IPS-NIHi11 (cell line): ENCODE measurements at places on chromosomes 12 and 14.

DNA sequence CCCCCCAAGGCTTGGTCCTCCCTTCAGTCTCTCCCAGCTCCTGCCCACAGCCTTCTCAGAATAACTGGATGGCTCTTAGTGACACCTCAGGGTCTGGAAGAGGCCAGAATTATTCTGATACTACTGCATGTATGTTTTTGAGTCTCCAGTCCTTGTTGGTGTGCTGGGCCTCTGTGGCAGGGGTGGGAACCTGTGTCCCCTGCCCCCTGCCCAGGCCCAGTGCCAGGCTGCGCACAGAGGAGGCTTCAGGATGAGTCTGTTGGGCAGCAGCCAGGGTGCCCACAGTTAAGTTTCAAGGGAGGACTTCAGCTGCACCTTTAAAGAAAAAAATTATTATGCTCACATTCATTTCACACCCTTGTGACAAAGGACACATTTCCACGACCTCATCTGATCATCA lies 348.3 kb downstream of the CACNA1C start:
- no peak for DNase-seq

DNA sequence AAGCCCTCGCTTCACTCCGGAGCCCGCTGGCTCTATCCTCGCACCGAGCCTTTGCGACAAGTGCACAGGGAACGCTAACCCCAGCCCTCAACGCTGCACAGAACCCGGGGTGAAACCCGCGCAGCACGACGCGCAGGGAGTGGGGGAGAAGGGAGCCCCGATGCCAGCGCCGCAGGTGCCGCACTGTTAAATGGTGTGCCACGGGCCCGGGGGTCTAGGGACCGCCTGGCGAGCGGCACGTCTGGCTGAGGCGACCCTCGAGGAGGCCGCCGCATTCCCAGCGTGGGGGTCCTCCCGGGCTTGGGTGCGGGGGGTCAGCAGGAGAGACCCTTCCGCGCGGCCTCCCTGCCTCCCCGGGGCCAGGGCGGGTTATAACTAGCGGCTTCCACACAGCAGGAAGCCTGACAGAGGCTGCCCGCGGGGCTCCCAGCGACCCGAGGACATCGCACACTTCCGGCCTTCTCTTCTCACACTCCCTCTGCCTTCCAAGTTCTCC lies 23.8 kb upstream of the LRTM2 start:
- DNase-seq: no peak

- DNase-seq: no peak
These were observed 5.0 kb downstream of the REM2 start for GRCh38 chr14:22887990-22888378.

- no peak for DNase-seq
These were observed 89.1 kb downstream of the TTC7B start for GRCh38 chr14:90727082-90727481.

- no peak for DNase-seq
These were observed 30.8 kb downstream of the IFNG-AS1 start for GRCh38 chr12:68020049-68020448.

DNA sequence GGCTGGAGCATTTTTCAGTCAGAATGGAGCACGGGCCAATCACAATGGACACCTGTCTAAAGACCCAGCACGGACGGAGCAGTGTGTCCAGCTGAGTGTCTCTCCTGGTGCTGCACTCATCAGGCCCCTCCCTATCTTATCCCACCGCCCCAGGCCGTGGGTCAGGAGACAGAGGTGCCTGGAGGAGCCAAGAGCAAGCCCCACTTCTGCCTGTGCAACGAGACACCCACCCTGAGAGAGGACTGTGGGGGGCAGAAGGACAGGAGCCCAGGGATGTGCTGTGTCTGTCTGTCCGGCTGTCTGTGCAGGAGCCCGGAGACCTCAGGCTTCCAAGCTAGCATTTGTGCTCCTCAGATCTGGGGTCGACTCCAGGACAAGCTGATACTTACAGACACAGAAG lies 69.6 kb upstream of the SFSWAP start:
- no peak for DNase-seq

GRCh38 chr12:45669093-45669492 lies 60.4 kb upstream of the ARID2 start:
- DNase-seq: no peak

- no peak for DNase-seq
These were observed 1.3 kb downstream of the GPN3 start for GRCh38 chr12:110466791-110467190.

DNA sequence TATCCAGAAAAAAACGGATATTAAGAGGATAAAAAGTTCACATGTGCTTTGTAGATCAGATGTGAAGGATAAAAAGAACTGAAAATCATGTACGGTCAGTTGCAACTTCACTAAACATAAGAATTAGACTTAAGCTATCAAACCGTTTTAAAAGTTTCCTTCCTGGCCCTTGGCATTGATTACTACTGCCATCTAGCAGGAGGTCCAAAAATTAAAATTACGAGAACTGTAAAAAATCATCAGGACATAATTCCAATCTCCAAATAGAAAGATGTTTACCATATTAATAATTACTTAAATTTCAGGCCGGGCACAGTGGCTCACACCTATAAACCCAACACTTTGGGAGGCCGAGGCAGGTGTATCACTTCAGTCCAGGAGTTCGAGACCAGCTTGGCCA lies 7.9 kb downstream of the WDR89 start:
- no peak for DNase-seq

DNA sequence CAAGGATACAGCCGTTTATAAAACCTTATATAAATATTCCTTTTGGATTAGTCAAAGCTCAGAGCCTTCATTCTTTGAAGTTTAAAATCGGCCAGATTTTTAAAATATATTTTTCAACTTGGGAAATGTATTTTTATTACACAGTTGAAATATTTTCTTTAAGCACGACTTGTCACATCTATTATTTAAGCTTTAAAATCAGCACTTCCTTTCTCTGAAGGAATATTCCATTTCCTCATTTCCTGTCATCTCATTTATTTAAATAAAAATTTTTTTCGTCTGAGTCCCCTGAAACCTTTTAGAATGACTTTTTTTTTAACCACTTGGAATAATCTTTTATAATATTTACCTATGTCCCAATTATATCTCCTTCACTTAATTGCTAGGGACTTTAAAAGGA lies 107.5 kb upstream of the PDE3A start:
- no peak for DNase-seq

- DNase-seq: no peak
These were observed 6.7 kb downstream of the ACTR6 start for GRCh38 chr12:100207311-100207710.

- DNase-seq: no peak
These were observed 130.6 kb downstream of the KTN1 start for GRCh38 chr14:55710506-55711041.

DNA sequence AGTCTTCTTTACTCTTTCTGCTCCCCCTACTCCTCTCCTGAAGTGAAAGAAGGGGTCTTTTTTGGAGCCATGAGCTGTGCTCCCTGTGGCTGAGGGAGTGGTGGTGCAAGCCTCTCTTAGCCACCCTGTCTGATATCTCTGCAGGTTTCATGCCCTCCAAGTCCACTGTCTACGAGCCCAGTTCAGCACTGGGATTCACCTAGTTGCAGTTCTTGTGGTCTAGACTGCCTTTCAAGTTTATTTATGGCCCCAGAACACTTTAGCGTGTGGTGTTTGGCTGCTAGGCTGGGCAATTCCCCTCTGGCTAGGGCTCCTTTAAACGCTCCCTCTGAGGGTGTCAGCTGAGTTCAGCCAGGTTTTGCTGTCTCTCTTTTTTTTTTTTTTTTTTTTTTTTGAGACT lies 908.6 kb downstream of the TRHDE start:
- DNase-seq: no peak

DNA sequence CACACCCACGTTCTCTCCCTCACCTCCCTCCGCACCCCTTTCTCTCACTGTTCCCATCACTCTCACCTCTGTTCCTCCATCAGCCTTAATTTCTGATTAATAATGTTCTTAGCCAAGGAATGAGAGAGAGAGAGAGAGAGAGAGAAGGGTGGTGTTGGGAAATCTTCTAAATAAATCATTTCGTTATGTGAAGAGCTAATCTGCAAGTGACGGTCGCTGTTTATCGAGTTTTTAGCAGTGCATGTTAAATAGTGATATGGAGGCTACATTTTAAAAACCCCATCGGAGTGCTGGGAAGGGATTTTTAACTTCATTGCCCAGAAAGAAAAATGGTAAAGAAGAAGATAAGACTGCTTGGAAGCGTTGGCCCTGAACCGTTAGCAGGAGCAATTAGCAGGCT lies 203.3 kb upstream of the LHX5 start:
- no peak for DNase-seq

GRCh38 chr12:123873793-123874192 lies 98.8 kb downstream of the CCDC92 start:
- DNase-seq: no peak

DNA sequence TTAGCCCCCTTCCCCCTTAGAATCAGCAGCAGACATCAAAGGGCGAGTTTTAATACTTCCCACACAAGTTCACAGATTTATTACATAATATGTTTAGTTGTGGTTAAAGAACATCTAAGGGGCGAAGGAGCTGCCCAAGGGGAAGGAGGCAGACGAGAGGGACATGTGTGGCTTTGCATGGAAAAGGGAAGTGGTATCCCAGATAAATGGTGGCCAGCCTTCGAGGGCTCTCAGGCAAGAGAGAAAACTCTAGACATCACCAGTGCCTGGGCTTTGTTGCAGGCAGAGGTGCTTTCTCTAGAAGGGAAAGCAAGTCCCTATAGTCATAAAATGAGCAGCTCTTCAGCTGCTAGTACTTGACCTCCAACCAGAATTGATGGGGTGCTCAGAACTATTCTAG lies 121.2 kb downstream of the CACNA1C start:
- DNase-seq: no peak

GRCh38 chr14:21326972-21327371 lies 47.1 kb downstream of the RPGRIP1 start:
- no peak for DNase-seq
